Uterus (tissue), 4 donors: ENCODE measurements at places on chromosomes 2 and 18.

- DNase-seq = peak; percentile 47
Observed at GRCh38 chr2:8685697-8686358, 4.0 kb downstream of the ID2 start.

GRCh38 chr2:88709181-88709631 lies 17.7 kb downstream of the RPIA start:
- DNase-seq = no peak

- DNase-seq = no peak
Observed at GRCh38 chr2:181627545-181627944, 29.4 kb downstream of the CERKL start.

DNA sequence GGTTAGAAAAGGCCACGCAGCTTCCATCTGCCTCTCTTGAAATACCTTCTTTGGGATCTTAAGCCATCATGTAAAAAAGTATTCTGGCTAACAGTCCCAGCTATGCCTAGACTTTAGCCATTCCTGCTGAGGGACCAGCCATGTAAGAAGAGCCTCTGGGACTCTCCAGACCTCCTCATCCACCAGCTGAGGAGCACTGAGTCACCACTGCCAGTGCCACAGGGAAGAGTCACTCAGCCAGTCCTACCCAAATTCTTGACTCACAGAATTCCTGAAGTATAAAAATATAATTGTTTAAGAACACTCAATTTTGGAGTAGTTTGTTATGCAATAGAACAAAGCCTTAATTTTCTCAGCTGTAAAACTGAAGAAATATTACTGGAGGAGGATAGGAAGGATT lies 436.7 kb downstream of the ZEB2 start:
- no peak for DNase-seq

DNA sequence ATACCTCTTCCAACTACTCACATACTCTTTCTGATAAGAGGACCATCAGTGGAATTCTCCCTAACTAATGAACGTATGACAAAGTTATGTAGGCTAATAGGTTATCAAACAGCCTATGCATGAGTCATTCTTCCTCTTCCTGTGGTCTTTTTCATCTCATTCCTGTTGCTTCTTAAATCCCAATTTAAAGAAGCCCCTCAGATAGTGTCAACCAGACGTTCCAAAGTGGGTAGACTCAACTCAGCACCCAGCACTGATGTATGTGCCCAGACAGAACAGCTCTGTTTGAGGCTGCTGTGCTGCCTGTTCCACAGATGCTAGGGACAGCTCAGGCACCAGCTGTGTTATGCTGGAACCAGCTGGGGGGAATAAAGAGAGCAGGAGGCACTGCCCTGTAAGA lies 52.6 kb downstream of the CXCR4 start:
- DNase-seq = no peak
